NCI-H774 (cell line): ENCODE measurements at places on chromosomes 2 and 18.

DNA sequence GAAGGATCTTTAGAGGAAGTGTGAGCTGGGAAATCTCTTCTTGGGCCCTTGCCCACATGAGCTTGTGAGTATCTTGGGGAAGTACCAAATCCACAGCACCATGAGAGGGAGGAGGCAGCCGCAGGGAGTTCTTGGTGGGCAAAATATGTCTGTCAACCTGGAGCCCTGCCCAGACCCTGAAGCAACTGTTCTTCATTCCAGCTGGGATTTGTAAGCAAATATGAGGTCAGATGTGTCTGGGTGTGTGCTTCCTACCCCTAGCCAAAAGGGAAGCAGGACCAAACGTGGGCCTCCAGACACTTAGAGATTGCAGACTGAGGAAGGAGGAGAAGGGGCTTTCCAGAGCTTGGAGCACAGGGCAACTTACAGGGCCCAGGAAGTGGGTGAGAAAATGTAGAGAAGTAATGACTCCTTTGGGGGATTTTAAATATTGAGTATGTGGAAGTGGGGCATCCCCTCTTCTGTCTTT is 41.9 kb downstream of the TMEM247 start:
- DNase-seq: no peak

GRCh38 chr2:41167014-41167413 is 715.1 kb upstream of the SLC8A1 start:
- DNase-seq: no peak

DNA sequence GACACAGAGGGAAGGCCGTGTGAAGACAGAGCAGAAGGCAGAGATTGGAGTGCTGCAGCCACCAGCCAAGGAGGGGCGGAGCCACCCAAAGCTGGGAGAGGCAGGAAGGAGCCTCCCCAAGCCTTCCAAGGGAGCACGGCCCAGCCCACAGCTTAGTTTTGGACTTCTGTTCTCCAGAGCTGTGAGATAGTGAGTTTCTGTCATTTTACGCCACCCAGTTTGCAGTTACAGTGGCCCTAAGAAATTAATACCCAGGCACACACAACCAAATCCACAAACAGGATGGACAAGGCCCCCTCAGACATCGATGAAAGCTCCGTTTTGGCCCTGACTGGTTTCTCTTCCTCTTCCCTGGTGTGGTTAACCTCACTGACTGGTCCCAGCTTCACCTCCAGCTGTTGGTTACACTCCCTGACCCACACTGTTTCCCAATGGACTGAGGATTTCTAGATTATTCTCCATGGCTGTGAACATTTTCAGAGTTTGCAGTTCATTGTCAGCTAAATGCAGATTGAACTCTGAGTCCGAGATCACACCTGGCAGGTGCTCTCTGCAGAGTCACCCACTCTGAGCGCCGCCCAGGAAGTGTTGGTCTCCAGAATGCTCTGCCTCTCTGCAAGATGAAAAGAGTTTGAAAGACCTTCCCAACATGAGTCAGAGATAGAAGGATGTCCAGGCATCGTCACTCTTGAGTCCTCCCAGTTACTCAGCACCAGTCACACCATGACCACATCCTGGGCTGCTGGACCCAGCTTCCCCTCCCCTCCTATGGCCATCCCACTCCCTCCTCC is 100.2 kb downstream of the TWIST2 start:
- DNase-seq: no peak

DNA sequence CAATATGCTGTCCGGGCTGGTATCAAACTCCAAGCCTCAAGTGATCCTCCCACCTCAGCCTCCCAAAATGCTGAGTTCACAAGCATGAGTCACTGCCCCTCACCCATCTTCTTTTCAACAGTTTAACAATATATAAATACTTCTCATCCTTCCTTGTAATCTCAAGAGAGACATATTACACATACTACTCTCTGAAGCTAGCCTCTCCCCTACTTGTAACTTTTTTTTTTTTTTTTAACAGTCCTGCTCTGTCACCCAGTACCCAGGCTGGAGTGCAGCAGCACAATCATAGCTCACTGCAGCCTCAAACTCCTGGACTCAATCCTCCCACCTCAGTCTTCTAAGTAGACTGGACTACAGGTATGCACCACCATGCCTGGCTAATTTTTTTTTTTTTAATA is 5.7 kb downstream of the GFPT1 start:
- DNase-seq: no peak

DNA sequence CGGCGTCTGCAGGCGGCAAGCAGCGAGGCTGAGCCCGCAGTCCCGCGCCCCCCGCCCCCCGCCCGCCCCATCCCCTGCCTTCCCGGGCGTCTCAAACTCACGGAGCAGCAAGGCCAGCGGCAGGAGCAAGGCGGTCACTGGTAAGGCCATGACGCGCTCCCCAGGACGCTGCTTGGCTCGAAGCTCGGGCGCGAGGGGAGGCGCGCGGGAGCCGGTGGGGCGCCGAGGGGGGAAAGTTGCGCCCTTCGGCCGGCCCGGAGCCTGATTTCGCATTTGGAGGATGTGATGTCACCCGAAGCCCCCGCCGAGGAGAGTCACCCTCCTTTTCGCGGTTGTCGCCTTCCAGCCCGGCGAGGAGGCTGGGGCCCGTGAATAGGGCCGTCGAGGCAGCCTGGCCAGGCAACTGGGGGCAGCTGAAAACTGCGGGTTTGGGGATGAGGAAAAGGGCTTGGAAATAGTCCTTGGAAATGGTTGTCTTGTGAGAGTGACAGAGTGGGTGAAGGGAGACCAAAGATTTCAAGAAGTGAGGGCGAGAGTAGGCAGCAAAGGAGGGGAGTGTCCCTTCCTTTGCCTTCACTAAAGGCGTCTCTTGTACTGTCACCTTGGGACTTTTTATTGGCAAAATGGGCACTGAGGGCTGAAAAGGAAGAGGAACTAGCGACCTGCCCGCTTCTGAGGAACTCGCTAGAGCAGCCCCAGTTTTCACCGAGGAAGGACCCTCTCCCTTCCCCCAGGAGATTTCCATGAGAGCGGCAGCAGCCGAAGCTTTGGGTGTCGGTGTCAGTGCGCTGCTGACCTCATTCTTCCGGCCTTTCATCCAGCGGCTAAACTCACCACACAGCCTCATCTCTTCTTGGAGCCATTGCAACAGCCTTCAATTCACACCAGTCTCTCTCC is at the start of gene CD8A:
Gene CD8A (minus strand): TSS at position 238 of the 897 bp plus-strand sequence. CDS start 88 bp downstream, at position 150.
- no peak for DNase-seq

GRCh38 chr2:239283288-239283945 is 117.4 kb downstream of the HDAC4 start:
- no peak for DNase-seq

DNA sequence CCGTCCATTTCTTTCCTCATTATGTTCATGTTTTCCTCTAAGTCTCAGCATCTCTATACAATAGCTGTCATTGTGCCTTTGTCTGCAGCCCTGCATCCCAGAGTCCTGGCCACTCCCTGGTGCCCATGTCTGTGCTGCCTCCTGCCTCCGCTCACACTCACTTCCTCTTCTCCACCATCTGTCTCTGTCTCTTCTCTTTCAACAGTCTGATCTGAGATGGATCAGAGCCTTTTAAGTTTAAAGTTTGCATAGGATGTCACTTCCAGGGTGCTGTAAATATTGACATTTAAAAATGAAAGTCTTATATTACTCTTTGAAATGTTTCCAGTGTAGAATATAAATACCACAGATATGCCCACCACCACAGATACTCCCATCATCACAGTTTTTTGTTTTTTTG is 42.7 kb downstream of the UBE2F start:
- DNase-seq: no peak

- DNase-seq: no peak
These were observed 59.8 kb downstream of the ZNF236 start for GRCh38 chr18:76882146-76882545.

DNA sequence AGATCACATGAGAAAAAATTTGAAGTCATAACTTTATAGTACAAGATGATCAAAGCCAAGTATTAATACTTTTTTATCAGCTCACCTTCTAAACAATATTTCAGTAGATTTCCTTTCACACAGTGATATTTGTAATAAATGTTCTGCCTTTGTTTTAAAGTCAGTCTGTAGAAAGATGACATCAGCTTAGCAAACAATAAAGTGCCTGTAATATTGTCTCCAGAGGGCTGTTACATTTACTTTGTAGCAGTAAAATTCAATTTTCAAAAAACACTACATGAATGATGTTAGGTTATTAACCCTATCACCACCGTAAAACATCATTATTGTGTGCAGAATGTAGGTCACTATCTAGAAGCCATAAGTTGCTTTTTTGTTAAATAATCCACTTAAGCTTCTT is 49.6 kb downstream of the ZEB2 start:
- DNase-seq: no peak

GRCh38 chr2:147543056-147543455 is 301.8 kb upstream of the ACVR2A start:
- no peak for DNase-seq

DNA sequence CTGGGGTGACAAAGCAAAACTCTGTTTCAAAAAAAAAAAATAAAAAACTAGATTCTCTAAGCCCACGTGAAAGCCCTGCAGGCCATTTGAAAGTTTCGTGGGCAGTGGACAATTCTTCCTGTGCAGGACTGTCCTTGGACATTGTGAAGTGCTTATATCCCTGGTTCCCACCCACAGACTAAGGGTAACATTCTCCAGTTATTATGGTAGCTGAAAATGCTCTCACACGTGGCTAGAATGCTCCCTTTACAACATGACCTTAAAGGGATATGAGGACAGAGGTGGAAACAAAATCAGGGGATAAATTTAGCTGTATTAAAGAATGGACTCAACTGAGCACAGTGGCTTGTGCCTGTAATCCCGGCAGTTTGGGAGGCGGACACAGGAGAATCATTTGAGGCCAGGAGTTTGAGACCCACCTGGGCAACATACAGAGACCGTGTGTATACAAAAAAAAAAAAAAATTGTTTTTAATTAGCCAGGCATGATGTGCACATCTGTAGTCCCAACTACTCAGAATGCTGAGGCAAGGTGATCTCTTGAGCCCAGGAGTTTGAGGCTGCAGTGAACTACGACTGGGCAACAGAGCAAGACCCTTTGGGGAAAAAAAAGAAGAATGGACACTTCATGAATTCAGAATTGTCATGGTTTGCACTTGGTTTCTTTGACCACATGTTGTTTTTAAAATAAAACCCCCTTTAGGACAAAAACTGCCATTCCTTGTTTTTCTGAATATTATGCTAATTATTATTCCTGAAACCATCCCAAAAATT is 167.9 kb downstream of the MGAT5 start:
- DNase-seq: no peak

DNA sequence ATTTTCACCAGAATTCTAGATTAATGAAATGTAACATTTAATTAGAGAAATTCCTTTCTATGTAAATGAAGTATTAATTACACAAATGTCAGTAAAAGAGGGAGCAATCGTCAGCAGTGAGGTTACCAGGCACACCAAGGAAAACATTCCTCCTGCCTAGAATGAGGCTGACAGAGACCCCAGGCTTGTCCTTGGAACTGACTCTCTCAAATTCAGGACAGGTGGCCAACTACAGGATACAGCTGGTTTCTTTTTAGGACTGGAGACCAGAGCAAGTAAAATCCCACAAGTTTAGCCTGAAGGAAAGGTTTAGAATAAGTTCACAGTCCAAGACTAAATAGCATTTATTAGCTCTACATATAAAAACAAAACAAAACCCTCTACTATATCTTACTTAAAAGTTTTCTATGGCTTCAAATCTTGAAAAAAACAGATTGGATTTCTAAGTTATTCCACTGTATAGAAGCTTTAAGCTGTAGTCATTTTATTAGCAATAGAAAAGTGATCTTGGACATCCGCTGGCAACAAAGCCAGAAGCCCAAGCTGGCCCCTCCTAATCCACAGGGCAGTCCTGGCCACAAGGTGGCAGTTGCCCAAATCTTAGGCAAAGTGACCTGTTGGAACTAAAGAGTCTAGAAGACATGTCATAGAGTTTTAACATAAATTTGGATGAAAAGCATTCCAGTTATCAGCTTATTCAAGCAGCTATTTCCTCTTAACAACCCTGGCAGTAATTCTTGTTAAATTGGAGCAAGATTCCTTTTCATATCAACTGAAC is 81.0 kb downstream of the SP3 start:
- no peak for DNase-seq
